ENCODE measurements at places on chromosomes 13 and 19.

- no peak for DNase-seq
These were observed 26.9 kb downstream of the POU2F2 start for GRCh38 chr19:42105368-42105767.

- no peak for DNase-seq
These were observed 72.4 kb upstream of the EDNRB start for GRCh38 chr13:77991003-77991402.

DNA sequence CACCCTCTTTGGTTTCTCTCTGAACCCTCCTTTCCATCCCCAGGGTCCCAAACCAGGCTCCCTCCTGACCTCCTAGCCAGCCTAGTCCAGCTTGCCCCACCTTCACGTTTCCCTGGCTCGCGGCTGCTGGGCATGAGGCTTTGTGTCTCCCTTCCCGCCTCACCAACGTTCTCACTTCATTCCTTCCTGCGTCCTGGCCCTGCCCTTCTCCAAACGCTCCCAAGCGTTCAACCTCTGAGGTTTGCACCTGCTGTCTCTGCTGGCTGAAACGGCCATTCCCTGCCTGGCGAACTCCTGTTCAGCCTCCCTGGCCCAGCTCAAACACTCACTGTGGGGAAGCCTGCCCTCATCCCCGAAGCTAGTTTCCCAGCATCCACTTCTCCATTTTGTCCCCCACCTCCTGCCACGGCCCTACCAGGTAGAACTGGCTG, 12.4 kb downstream of the EPS8L1 start:
- DNase-seq: no peak

DNA sequence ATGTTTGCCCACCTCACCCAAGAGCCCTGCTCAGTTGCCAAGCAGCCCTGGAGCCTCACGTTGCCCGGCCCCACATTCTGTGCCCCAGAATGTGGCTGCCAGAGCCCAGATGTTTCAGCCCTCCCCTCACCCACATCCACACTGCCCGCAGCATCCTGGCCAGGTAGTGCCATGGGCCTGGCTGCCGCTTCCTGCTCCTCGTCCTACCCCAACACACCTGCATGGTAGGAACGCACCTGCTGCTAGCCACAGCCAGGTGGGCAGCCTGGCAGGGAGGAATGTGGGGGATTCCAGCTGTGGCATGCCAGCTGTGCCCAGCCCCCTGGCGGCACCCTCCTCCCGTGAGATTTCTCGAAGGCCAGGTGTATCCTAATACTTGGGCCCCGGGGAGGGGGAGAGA, 7.5 kb upstream of the NFIX start:
- DNase-seq: no peak

DNA sequence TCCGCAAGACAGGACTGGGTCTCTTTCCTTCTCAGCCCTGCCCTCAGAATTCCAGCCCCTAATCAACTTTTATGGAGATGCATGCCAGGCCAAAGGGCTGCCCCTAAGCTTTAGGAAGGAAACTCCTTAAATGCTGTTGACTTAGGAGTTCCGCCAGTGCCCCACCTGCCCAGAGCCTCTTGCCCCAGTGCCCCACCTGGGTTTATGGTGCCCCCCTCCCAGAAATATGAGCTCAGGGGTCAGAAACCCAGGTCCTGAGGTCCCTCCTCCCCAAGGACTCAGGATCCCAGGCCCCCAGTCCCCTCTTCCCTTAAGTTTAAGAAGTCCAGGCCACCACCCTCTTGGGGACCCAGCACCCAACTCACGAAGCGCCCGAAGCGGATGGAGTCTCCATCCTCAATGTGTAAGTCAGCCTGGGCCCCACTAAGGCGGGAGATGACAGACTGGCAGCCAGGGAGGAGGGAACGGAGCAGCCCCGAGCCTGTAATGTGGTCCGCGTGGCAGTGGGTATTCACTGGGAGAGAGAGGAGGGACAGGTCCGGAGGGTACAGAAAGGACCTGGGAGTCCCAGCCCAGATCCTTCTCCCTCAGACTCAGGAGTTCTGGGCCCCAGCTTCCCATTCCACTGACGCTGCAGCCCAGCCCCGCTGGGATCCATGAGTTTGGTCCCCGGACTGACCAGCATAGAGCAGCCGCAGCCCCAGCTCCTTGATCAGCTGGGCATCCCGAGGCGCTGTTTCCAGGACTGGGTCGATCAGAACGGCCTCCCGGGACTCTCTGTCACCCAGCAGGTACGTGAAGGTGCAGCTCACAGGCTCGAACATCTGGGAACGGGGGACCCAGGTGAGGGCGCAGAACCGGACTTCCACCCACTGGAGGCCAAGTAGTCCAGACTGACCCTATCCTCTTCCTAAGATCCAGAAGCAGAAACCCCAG, 897 bp downstream of the ETHE1 start:
- DNase-seq: no peak

DNA sequence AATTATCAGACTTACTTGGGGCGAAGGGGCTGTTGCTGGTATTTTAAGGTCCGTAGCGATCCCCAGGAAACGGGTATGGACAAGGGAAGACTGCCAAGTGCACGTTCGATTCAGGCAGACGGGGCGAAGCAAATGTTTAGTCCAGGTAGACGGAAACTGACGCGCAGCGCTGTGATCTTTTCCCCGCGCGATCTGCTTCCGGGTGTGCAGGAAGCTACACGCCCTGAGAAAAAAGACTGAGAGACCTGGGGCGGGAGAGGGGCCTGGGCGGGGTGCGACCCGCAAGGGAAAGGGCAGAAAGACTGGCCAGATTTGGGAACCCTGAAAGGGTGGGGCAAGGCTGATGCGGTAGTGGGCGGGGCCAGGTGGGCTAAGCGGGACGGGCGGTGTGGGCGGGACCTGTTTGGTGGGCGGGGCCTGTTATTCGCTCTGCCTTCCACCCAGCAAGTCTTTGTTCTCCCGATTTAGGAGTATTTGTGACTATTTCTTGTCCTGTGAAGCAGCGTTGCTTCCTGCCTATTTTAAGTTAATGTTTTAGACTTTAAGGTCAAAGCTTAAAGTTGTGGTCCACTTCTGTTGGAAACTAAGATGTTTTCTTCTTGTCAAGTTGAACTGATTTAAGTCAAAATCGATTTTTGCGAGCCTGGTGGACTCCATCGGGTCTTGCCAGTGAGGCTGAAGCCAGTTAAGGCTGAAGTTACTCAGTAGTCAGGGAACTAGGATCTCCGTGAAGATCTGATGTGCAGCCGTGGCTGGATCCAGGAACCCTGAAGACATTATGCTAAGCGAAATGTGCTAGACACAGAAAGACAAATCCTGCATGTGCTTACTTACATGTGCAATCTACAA, at the start of gene ZNF836:
Gene ZNF836 (minus strand): TSS at position 301 of the 849 bp plus-strand sequence. CDS start 3,549 bp downstream, outside the sequence.
- DNase-seq: peak; percentile 90

GRCh38 chr13:76894401-76895110, 8.4 kb upstream of the KCTD12 start:
- DNase-seq: no peak

GRCh38 chr13:67740871-67741535, 510.9 kb upstream of the PCDH9 start:
- DNase-seq: no peak

GRCh38 chr19:54160182-54160811, 776 bp upstream of the LENG1 start:
- DNase-seq: no peak

DNA sequence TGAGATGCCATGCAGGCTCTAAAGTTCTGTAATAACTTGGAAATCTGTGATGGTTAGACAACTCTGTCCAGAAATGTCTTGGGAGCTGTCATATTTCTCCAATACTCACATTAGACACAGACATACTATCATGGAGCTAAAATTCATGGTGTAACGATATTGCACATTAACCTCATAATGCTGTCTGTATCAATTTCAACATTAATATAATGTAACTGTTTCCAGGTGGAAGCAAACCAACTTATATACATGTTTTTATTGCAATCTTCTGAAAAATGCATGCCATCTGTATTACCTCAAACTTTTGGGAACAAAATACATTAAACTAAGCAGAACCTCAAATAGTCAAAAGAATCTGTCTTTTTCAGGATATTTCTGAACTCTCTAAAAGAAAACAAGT, 14.7 kb upstream of the SPART start:
- no peak for DNase-seq

- no peak for DNase-seq
These were observed 23.3 kb downstream of the EXOSC8 start for GRCh38 chr13:37023871-37024270.

DNA sequence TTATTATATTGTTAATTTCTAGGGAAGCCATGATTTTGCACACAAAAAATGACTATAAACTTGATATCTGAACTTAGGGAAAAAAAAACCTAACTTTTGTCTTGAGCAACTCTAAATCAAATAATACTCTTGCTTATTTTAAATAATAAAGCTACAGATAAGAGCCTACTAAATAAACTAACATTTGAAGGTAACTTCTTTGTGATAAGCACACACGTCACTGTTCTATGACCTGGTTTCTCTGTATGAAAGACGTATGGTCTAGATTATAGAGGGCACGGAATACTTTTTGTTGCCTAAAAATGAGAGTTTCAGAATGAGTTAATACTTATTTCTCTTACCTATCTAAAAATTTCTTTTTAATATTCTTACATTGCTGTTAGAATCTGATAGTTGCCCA, 603.2 kb downstream of the DCT start:
- DNase-seq: no peak

- DNase-seq: no peak
These were observed 10.4 kb upstream of the KLF16 start for GRCh38 chr19:1873524-1874473.

DNA sequence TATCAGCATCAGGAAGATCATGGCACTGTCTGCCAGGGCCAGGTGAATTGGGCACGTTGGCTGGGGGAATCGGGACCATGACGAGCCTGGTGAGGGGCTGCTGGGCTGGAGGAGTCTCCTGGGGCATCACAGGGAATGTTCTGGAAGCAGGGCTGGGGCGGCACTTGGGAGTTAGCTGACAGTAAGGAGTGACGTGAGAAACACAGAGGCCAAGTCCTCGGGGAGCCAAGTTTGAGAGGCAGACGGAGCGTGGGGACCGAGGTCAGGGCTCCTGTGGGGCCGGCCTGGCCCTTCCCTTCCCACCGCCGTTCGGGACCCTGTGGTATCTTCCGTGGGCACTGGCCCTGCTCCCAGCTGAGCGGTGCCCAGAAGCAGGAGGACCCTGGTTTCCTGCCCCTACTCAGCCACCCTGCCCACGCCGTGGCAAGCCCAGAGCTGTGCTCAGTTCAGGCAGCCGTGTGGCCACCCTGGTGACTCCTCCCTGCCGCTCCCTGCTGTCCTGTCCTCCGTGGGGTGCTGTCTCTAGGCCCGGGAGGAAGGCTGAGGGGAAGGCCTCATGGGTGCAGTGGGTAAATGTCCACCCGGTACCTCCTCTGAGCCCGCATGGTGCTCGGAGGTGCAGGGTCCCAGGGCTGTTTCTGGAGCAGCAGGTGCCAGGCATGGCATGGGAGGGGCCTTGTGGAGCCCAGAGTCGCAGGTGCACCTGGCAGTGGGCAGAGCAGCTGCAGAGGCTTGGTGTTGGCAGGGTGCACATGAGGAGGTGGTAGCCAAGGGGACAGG, 25.2 kb downstream of the CRTC1 start:
- no peak for DNase-seq

DNA sequence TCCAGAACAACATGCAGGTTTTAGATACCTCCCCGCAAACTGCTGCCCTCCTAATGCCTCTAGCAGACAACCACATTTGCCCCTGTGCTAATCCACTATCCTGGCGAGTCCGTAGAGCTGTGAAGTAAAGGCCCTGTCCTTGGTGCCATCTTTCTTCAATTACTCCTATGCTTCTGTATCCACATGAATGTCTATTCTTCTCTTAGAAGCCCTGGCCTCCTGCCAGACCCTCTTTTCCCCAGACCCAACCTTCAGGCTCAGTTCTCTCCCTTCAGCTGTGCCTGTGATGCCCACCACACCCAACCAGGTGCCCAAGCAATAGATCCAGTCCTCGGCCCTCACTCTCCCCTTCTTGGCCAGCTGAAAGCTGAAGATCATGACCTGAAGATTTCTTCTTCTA, 31.1 kb upstream of the ZNF599 start:
- DNase-seq: no peak

DNA sequence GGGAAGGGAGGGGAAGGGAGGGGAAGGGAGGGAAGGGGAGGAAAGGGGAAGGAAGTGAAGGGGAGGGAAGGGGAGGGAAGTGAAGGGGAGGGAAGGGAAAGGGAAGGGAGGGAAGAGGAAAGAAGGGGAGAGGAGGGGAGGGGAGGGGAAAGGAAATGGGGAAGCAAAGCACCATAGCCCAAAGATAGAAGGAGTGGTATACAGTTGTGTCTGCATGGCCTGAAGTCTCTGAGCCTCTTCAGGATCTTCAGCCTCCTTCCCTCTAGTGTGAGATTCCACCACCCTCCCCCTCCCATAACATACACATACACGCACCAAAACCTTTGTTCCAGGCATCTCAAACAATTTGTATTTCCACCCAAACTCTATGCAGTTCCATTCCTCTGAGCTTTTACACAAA, 96.2 kb upstream of the SERP2 start:
- DNase-seq: no peak

GRCh38 chr19:42501733-42502132, 26.5 kb downstream of the CEACAM1 start:
- no peak for DNase-seq

- no peak for DNase-seq
These were observed 22.9 kb downstream of the PPP5C start for GRCh38 chr19:46369817-46370216.

DNA sequence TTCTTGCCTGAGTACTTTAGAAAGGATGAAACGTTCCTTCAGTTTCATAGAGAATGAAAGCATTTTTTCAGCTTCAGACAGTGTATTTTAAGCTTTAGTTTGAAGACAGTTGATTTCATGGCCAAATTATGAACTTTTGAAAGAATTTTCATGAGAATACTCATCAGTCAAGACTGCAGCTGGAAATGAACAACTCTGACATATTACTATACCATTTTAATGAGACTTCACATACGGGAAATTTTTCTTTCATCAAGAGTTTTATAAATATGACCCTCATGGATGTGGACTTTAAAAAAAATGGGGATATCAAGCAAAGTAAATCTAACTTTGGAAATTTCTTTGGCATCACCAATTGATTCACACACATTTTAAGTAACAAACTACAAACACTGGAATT, 6.4 kb downstream of the LATS2 start:
- DNase-seq: no peak

GRCh38 chr13:51249770-51250741, 27.9 kb downstream of the FAM124A start:
- no peak for DNase-seq

DNA sequence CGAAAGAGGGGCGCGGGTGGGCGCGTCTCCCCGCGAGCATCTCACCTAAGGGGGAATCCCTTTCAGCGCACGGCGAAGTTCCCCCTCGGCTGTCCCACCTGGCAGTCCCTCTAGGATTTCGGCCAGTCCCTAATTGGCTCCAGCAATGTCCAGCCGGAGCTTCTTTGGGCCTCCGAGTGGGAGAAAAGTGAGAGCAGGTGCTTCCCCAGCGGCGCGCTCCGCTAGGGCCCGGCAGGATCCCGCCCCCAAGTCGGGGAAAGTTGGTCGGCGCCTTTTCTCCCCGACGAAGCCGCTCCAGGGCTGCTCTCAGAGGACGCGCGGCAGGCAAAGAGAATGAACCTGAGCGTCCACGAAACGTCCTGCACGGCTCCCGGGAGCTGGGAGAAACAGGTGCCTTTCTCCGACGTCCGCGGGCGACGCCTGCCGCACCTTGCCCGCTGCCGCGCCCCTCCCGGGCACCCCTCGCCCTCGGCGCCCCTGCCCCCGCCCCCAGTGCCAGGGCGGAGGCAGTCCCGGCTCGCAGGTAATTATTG, 366 bp upstream of the KL start:
- no peak for DNase-seq

GRCh38 chr19:11814700-11815035, 595 bp downstream of the ZNF440 start:
- no peak for DNase-seq

All from activated T-cell treated with anti-CD3 and anti-CD28 coated beads for 1 hour (primary cell).